ENCODE measurements at places on chromosomes 7 and 10.

- DNase-seq: no peak
These were observed 75.4 kb downstream of the WIPF3 start for GRCh38 chr7:29881724-29882123.

GRCh38 chr10:20890491-20891337 is 6.4 kb downstream of the NEBL start:
- no peak for DNase-seq

DNA sequence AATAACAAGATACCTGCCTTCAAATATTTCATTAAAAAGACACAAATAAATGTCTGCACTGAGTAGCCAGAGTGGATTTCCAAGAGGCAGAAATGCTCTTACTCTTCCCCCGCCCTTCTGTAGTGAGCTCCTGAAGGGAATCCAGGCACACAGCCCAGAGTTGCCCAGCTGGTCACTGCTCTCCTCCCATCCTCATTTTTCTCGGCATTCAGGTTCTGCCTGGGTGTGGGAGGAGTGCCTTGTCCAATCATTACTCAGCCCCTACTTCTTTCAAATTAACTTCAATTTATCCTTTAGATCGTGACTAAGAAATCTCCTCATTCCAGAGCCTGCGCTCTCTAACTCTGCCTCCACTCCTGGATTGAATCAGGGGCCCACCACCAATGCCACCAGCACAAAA is 12.2 kb downstream of the CCDC6 start:
- DNase-seq: no peak

GRCh38 chr10:109668154-109668665 is 255.1 kb downstream of the XPNPEP1 start:
- no peak for DNase-seq

DNA sequence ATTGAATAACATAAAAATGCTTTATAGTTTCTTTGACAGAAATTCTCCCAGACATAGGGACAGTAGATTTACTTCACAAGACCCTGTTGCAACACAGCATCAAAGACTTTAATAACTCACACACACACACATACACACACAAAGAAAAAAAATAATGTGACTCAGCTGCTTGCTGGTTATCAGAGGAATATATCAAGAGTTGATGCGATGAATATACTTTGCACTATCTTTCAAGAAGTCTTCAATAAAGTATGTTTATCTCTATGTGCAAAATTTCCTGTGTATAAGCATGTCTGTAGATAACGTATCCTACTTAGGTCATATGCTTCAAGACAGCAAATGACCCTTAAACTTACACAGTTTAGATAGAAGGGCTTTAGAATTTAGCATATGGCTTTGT is 243.1 kb downstream of the ARL4A start:
- DNase-seq: no peak

- DNase-seq: no peak
These were observed 84.8 kb upstream of the ASAH2 start for GRCh38 chr10:50336140-50336539.

GRCh38 chr10:52447931-52448353 is 133.9 kb downstream of the DKK1 start:
- DNase-seq: no peak

DNA sequence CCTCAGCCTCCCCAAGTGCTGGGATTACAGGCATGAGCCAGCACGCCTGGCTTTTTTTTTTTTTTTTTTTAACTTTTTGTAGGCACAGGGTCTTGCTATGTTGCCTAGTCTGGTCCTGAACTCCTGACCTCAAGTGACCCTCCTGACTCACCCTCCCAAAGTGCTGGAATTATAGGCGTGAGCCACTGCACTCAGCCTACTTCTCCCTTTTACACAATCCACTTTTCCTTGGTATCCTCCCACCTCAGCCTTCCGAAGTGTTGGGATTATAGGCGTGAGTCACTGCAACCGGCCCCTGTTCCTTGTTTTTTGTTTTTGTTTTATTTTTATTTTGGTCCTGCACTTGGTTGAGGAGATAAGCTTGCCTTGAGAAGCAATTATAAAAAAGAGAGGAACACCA is 75.9 kb upstream of the KMT2C start:
- no peak for DNase-seq

- DNase-seq: no peak
These were observed 62.6 kb downstream of the RBM20 start for GRCh38 chr10:110706690-110707098.
